ENCODE measurements at places on chromosomes 2 and 18.
A peak's percentile ranks its signal among the peaks of the same experiment; 100 is the strongest.

DNA sequence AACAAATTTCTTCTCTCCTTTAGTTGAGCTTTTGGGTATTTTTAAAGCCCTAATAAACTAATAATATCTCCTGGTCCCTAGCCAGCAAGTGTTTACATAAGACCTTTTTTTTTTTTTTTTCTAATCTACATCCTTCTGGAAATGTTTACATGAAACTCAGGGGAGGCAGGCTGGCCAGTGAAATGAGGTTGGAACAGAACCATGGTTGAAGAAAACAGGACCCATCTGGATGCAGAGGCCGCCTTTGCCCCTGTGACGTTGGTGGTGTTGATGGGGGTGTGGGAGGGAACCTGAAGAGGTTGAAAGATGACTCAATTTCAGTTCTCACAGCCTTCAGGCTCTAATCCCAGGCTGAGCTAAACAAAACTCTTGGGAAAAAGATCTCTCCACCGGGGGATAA lies 118.5 kb downstream of the NRP2 start:
- DNase-seq: no peak

DNA sequence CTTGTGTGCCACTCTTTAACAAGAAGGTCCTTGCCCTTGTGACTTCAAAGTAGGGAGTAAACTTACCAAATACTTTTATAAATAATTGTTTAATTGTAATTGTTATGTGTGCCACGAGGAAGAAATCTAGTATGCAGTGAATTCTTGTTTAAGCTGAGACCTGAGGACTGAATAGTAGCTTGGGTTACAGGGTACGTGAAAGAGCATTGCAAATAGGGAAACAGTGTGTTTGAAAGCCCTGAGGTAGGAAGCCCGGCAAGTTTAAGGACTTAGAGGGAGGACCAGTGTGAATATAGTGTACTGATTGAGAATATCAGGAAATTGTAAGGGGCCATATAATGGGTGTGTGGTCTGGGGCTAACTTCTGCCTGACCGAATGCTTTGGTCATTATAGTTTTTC lies 26.2 kb downstream of the PHLPP1 start:
- DNase-seq: no peak

DNA sequence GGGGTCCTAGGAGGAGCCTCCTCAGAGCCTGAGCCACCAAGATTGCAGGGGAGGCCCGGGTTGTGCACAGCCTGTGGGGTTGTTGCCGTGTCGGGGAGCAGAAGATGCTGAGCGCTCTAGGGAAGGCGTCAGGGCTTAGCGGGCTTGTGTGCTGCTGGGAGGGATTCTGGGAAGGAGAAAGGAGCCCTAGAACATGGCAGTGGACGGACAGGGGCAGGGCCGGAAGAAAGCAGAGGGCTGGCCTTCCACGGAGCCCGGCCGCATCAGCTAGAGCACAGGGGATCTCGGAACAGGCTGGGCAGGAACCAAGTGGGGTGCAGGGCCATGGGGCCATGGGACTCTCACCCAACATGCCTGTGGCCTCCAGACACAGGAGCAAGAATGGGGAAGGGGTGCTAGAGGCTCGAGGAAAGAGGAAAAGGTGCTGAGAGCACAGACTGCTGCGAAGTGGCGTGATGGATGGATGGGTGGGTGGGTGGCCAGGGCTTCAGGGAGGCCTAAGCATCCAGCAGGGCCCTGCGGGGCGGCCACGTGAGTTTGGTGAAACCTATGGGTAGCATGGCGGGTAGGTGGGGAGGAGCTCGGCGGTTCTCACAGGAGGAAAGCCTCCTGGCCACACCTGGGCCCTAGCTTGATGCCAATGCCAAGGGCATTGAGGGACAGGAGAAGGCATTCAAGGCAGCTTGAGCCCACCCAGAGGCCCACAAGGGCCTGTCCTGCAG lies 35.8 kb downstream of the MTERF4 start:
- no peak for DNase-seq

DNA sequence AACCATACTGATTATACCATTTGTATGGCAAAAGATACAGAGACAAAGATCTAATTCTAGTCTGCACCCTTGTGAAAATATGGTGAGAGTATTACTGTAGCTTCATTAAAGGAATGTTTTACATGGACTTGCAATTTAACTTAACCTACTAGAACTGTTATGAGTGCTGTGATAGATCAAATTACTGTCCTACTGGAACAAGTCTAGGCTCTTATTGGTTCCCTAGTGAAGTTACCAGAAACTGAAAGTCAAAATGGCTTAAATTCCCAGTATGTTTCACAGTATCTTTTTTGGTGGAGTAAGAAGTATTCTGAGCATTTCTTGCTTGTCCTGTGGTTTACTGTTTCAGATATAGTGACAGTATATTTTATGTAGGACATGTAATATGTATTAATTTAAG lies 3.8 kb upstream of the TBR1 start:
- no peak for DNase-seq

DNA sequence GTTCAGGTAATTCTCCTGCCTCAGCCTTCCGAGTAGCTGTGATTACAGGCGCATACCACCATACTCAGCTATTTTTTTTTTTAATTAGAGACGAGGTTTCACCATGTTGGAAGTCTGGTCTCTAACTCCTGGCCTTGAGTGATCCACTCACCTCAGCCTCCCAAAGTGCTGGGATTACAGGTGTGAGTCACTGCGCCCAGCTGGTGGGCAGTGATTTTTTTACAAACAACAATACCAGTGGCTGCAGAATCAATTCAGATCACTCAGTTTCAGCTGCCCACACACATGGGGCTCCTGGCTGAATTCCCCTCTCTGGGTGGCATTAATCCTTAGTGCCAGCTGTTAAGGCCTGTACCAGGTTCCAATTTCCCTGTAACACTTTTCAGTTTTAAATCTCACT lies 13.3 kb upstream of the CYRIA start:
- DNase-seq: no peak

- DNase-seq: no peak
Observed at GRCh38 chr2:109339519-109339966, 210.5 kb downstream of the SH3RF3 start.

GRCh38 chr18:74139888-74140287 lies 7.7 kb downstream of the FBXO15 start:
- DNase-seq: no peak

- DNase-seq: no peak
Observed at GRCh38 chr2:204177977-204178522, 241.5 kb downstream of the ICOS start.

- no peak for DNase-seq
Observed at GRCh38 chr2:205684871-205685313, 2.6 kb downstream of the NRP2 start.

- no peak for DNase-seq
Observed at GRCh38 chr2:127656569-127657231, 10.7 kb downstream of the GPR17 start.

DNA sequence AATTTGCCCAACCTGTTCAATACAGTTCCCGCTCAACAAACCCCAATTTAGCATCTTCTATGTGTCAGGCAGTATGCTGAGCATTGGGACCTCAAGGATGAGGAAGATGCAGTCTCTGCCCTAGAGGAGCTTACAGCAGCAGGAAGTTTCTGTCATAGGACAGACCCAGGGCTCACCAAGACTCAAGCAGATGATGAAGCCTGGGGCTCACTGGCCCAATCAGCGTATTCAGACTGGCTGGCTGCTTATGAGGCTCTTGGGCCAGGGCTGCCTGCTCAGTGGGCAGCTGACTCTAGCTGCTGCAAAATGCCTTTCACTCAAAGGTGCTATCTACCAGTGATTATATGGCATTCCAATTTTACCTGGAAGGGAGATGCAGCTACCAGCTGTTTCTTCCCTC lies 2.1 kb downstream of the FAM178B start:
- DNase-seq: no peak

GRCh38 chr2:42074661-42075060 lies 26.8 kb downstream of the PKDCC start:
- no peak for DNase-seq

GRCh38 chr2:197673106-197673505 lies 2.3 kb downstream of the RFTN2 start:
- no peak for DNase-seq

- no peak for DNase-seq
Observed at GRCh38 chr2:160228141-160228917, 28.3 kb upstream of the ITGB6 start.

DNA sequence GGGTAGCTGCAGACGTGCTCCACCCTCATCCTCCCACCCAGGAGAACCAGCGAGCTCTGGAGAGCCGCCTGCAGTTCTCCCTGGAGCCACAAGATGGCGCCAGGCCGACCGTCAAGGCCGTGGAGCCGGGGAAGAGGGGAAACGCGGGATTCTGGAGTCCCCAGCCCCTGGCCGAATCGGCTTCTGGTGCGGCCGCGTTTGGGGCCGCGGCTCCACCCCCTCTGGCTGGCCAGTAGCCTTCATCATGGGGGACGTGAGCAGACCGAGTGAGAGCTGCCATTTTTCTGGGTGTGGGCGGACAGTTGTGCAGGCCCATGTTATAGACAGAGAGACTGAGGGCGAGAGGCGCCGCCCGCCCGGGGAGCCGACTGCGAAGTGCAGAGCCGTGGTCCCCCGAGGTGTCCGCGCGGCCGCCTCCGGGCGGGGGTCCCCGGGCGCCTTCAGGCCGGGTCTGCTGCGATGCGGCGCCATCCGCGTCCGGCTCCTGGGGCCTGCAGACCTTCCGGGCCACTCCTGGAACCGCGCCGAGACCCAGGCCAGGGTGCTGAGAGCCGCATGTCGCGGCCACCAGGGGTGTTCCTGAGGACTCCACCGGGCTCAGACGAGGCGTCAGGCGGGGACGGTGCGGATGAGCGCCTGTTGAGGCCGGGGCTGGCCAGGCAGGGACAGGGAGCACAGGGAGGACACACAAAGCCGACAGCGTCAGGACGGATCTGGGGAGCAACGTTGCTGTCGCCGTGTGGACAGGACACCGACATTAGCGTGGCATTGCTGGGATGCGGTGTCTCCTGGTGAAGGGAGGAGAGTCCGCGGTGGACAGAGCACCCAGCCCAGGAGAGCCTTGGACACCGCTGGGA lies 418.2 kb upstream of the HS6ST1 start:
- DNase-seq: peak; percentile 80

- DNase-seq: no peak
Observed at GRCh38 chr2:158391876-158392275, 64.7 kb downstream of the CCDC148 start.

- DNase-seq: no peak
Observed at GRCh38 chr2:206031162-206031784, 54.7 kb downstream of the INO80D start.

GRCh38 chr2:174901075-174901474 lies 104.1 kb downstream of the CHN1 start:
- DNase-seq: peak; percentile 35

GRCh38 chr2:96923810-96924774 lies 54.2 kb upstream of the SEMA4C start:
- no peak for DNase-seq

DNA sequence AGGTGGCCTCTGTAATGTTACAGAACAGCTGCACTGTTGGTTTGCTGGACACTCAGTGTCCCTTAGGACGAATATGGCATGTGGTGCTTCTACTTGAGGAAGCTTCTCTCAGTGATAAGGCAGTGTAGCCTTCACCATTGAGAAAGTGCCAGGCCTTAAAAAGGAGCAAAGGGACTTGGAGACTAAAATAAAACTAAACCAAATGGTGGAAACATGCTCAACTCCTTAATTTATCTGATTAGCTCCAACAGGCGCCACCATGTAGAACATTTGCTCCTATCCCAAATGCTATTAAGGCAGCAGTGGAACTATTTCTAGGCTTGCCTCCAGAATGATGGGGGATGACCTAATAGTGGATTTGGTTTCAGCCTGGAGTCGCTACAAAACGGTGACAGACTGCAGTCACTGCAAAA lies 77.5 kb upstream of the MYL1 start:
- no peak for DNase-seq

GRCh38 chr2:217658806-217659205 lies 344.0 kb downstream of the TNS1 start:
- DNase-seq: no peak

GRCh38 chr2:107466241-107466640 lies 360.5 kb upstream of the RGPD4 start:
- DNase-seq: no peak
